Left colon (tissue), 2 donors: ENCODE measurements at places on chromosomes 2 and 18.
A peak's percentile ranks its signal among the peaks of the same experiment; 100 is the strongest.

GRCh38 chr2:47223980-47224379, 68.9 kb upstream of the STPG4 start:
- DNase-seq = no peak

DNA sequence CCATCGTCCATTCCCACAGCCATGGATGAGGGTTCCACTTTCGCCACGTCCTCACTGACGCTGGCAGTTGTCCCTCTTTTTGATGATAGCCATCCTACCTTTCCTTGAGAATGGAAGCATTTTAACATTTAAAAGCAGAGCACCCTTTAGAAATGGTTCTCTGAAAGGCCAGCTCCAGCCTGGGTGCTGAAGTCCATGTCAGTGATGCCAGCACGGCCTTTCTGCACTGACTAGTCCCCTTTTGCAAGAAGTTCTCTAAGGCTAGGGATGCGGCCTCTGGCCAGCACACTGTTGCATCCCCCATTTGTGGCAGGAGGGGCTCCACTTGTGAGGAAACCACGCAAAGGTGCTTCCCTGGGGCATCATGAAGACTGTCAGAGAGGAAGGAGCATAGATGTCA, 203.5 kb downstream of the MGAT5 start:
- no peak for DNase-seq

- DNase-seq = peak; percentile 96
Measured at GRCh38 chr2:219218732-219219701, at the start of gene ABCB6. TSS of gene ABCB6 (minus strand) at chr2:219218958. CDS start at chr2:219218673, 285 bp downstream.

DNA sequence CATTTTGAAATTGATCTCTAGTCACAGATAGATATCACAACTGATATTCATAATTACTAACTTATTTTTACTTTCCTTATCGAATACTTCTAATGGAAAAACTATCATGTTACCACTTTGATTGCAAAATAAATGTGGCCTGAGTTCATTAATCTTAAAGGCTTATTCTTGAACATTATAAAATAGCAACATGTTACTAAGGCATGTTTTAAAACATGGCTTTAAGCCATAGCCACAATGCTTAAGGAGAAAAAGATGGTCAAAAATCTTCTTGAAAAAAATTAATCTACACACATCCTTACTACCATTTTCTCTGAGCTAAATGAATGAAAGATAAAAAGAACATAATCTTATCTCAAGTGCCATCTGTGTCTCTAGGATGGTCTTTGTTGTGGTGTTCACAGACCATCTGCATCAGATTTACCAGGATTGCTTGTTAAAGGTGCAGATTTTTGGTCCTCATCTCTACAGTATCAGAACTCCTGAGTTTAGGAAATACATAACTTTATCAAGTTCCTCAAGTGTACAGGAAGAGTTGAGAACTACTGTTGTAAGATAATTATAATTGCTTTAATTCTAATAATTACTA, 15.3 kb downstream of the MTX2 start:
- DNase-seq = no peak

DNA sequence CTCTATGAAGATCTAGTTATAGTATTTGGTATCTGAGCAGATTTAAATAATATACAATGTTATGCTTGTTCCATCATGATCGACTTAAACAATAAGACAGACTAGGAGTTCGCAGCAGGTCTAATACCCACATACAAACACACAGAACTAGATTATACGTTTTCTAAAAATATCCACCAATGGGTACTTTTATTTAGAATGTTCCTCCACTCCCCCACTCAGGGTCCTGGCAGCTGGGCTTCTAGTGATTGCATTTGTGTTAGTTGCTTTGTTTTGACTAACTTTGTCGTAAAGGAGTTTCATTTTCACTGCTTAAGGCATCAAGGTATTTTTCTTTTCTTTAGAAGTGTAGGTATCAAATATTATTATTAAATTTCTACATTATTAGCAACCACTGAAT, 91.4 kb downstream of the RPRM start:
- DNase-seq = no peak

DNA sequence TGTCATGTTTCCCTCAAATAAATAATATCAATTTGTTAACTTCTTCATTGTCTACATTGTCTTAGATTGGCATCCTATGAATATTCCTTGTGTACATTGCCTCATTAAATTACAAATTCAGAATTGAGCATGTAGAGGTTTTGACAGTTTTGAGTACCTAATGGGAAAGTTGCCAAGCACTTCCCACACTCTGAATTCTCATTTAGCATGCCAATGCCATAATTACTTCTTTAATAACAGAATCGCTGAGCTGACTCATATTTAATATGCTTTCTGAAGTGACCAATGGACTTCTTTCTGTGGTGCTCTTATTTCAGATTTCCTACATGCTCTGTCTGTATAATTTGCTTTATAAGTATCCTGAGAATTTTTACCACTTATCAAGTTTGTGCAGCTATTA, 114.4 kb upstream of the NOL4 start:
- DNase-seq = no peak

DNA sequence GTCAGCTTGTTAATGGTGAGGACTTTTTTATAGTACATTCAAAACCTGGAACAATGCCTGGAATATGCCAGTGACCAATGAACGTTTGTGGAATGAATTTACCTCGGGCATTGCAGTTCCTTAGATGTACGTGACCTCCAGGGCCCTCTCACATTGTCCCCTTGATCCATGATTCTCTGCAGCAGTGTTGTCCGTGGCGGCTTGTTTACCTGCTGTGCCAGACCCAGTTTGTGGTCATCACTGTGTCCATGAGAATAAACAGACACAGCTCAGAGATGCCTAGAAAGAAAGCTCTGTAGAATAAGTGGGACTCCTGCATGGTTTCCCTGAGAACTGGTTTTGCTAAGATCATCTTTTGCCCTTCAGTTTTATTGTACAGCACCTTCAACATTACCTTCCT, 1132.2 kb downstream of the DPP10 start:
- no peak for DNase-seq

DNA sequence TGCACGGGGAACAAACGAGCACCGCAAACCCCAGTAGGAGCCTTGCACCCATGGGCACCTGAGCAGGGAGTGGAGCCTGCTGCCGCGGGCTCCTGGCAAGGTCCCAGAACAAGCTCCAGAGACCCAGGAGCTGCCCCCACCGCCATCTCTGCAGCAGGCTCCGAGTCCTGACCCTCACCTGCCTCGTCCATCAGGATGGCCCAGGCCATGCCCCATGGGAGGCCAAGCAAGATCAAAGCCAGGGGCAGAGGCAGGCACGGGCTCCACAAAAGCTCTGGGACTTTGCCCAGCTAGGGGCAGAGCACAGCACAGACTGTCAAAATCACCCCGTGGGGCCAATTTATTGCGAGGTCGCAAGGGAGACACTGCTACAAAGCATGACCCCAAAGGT, 43.6 kb downstream of the GPC1 start:
- DNase-seq = no peak

DNA sequence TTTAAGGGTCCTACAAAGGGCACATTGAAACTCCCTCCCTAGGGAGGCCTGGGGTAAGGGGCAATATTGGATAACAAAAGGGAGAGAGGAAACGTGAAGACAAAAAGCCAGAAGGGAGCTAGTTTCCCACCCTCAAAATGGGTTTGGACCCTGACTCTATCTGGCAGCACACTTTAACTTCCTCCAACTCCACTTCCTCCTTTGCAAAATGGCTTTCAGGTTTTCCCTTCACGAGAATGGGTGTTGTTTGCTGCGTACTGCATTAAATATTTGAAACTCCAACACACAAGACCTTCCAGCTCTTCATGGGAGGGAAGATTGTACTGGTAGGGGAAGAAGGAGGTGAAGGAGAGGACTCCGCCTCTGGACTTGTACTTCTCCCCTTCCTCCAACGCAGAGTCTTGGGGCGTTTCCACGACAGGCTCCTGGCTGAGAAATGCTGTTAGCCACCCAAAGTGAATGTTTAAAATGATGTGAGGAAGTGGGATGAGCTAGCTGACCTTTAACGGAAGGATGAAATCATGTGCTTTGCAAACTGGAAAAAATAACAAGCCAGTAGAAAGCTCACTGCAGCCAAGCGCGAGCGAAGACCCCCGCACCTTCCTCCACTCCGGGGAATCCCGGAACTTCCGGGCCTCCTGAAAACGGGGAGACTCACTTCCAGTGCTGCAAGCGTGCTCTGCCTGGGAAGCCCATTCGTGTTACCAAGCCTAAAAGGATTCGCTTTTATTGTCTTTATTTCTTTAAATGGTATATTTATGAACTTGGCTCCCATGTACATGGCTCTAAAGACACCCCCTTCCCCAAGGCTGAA, 85.6 kb downstream of the VIT start:
- no peak for DNase-seq

DNA sequence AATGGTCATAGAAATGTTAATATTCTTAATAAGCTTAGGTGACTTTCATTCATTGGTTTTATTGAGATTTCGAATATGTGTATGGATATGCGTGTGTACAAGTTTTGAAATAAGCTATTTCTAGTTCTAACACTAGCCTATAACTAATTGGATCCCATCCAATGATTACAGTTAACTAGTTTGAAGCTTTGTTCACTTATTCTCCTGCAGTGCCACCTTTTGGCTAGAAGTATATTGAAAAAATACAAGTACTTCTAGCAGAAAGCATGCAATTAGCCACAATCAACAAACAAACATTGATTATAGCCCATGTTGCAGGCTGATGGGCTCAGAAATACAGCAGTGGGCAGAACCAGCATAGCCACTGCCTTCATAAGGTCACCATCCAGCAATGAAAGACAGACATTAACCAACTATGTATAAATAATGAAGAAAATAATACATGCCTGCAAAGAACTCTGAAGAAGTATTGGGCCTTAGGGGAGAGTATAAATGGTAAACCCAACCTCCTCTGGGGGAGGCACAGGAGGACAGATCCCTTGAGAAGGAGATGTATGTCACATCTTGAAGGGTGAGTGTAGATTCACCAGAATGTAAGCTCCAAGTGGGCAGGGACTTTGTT, 5.1 kb upstream of the PIEZO2 start:
- DNase-seq = no peak

GRCh38 chr2:72034353-72035095, 113.1 kb downstream of the CYP26B1 start:
- no peak for DNase-seq

GRCh38 chr2:157769856-157770255, 106.3 kb downstream of the ACVR1 start:
- DNase-seq = no peak

DNA sequence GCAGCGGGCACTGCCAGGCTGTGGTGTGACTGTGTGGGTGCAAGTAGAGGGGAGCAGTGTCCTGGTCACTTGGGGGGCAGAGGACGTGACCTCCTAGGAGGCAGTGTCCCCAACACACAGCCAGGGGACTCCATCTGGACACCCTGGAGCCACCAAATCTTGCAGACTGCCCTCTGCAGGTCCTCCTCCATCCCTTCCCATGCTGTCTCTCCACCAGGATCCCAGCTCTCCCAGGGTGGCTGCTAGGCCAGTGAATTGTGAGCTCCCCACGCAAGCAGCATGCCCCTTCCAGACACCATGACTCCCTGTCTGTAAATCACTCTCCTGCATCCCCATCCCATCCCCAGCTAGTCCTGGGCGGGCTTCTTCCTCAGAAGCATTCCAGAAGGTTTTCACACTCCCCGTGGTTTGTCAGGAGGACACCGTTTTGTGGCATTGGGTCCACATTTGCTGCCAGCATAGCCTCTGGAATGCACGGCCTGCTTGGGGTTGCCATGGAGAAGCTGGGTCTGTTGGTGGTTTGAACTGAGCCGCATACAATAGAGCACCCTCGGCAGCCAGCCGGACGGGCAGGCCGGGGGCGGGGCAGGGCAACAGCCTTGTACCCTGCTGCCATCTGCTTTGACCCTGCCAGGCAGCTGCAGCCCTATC, 210.7 kb downstream of the KLHL29 start:
- DNase-seq = no peak

GRCh38 chr2:239721531-239721930, 303.6 kb downstream of the NDUFA10 start:
- DNase-seq = no peak

GRCh38 chr2:152095146-152095545, 3.7 kb downstream of the CACNB4 start:
- no peak for DNase-seq

- no peak for DNase-seq
Measured at GRCh38 chr2:169077674-169078240, 8.4 kb downstream of the DHRS9 start.

- DNase-seq = peak; percentile 54
Measured at GRCh38 chr18:77207540-77207939, 42.1 kb upstream of the GALR1 start.

- DNase-seq = no peak
Measured at GRCh38 chr2:105796131-105796638, 51.5 kb downstream of the NCK2 start.

DNA sequence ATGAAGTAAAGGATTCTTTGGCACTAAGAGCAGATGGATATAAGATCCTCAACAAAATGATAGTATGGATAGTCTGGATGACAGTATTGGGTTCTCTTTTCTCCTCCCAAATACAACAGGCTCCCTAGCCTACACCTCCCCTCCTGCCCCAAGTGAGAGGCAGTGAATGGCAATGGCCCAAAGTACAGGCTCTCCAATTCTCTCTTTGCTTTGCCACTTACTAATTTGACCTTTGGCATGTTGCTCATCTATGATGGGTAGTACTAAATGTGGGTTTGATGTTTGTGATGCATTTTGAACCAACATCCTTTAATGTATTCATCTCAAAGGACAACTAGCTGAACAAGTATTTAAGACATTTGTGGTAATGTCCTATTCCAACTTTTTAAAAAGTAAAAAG, 65.9 kb downstream of the EIF5B start:
- DNase-seq = no peak

DNA sequence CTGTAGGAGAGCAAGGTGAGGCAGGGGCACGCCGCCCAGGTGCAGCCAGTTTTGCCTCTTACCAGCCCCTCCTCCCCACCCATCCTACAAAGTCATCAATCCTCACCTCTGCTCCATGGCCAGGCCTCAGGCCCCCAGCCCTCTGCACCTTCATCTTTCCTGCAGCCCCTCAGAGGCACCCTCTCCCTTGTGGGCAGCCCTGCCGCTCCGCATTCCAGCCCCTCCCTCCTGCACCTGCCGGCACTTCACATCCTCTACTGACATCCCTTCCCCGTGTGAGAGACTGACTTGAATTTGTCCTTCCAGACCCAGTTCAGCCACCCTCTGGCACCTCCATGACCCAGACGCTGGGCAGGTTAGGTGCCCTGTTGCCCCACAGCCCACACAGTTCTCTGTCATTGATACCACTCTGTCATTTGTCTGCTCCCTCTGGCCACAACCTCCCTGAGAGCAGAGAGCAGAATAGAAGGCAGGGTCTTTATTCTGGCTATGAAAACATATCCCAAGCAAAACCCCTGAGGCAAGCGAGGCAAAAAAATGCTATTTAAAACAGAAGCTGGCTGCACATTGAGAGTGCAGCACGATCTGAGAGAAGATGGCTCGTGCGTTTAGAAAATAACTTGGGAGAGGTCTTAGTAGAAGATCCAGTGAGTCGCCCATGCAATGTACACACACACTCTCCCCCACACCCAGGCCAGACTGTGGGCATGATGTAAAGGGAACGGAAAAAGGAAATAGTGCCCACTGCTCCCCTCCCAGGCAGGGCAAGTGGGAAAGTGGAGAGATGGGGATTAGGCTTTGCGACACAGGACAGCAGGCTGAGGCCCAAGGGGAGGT, 25.9 kb downstream of the SDC1 start:
- DNase-seq = no peak

DNA sequence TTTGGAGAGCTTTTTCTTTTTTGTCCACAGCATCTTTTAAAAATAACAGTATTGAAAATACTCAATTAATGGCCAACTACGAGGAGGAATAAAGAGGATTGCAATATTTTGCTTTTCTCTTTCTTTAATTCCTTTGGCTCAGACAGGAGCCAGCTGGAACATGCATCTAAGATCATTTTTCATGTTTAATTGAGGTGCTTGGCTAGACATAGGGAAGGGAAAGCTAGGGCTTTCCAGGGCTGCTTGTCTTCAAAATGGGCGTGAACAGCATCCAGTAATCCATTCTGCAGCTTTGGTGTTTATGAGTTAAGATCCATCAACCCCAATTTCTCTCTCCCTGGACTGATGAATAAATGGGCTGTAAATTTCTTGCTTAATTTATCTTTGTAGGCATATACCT, 323.0 kb downstream of the PTPRM start:
- DNase-seq = no peak
